ENCODE measurements at places on chromosomes 16 and 17.
A peak's percentile ranks its signal among the peaks of the same experiment; 100 is the strongest.

DNA sequence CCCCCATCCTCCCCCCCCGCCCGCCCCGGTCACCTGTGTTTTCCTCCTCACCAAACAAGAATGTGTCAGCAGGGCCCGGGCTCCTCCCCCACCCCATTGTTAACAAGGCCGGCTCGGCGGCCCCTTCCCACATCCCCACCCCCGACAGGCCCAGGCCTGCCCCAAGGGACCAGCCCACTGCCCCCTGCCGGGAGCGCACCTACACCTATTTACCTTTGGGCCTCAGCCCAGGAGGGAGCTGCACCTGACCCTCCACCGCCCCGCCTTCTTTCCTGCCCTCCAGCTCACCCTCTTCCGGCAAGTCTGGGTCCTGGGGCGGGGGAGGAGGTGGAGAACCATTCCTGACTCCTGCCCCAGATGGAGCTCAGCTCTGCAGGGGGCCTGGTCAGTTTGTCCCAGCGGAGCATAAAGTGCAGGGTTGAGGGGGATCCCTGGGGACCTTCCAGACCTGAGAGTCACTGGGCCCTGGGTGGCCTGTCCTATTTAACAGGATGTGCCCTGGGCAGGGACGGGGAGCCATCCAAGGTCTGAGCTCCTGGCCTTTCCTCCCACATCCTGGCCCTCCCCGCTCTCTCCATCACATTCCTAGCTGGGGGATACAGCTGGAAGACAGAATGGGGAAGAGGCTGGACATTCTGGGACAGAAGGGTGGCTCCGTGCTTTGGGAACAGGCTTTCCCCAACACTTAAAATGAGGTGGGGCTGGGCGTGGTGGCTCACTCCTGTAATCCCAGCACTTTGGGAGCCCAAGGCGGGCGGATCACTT, 8.3 kb downstream of the FOXJ1 start:
- no peak for DNase-seq

DNA sequence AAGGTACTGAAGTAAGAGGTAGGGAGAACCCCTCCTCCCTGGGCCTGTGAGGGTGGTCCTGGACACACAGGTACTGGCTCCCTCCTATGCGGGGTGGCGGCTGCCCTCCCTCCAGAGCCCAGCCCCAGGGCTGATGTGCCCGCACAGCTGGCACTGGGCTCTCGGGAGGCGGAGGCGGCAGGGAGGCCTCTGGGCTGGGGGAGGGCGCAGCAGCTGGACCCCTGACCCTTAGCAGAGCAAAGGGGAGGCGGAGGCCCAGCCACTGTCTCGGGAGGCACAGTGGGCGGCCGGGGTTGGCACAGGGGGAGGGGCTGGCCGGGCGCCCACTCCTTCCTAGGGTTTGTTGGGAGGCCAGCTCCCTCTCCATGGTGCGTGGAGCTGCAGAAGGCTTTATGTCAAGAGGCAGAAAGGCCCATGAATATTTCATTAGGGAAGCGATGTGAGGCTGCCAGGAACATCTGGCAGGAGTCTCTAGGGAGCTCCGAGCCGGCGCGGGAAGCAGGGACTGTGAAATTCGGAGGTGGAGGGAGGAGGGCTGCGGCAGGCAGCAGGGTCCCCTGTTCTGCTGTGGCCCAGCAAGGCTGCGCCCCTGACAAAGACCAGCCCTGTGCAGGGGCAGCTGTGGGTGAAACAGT, 44.1 kb upstream of the ACSF3 start:
- DNase-seq = no peak

GRCh38 chr17:13538841-13539411, 62.8 kb downstream of the HS3ST3A1 start:
- no peak for DNase-seq

DNA sequence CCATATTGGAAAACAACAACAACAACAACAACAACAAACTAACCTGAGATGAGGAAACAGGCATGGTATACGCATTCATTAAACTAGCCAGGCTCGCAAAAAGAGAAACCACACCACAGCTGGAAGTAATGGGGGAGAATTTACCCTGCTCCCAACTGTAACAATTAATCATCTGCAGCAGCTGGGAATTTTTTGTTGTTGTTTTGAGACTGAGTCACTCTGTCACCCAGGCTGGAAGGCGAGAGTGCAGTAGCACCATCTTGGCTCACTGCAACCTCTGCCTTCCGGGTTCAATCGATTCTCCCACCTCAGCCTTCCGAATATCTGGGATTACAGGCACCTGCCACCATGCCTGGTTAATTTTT, 16.3 kb downstream of the PRPSAP1 start:
- DNase-seq = no peak

- no peak for DNase-seq
Measured at GRCh38 chr17:34443619-34444469, 80.8 kb upstream of the CCL1 start.

GRCh38 chr16:30780549-30780948, 6.5 kb downstream of the ZNF629 start:
- no peak for DNase-seq

DNA sequence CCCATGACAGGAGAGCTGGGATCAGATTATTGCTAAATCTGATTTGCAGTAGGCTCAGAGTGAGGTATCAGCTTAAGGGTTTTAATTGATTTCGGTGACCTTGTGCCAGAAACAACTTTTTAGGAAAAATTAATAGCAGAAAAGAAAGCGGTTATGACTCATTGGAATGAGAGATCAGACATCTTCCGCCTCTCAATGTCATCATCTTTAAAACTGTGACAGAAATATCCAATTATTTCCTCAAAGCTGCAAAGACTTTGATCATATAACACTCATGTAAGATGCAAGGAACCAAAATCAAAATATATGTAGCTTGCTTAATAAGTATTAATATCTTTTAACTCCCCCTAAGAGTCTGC, 190.1 kb upstream of the FOXF1 start:
- no peak for DNase-seq

GRCh38 chr17:73126716-73127473, 34.4 kb upstream of the SLC39A11 start:
- DNase-seq = no peak

DNA sequence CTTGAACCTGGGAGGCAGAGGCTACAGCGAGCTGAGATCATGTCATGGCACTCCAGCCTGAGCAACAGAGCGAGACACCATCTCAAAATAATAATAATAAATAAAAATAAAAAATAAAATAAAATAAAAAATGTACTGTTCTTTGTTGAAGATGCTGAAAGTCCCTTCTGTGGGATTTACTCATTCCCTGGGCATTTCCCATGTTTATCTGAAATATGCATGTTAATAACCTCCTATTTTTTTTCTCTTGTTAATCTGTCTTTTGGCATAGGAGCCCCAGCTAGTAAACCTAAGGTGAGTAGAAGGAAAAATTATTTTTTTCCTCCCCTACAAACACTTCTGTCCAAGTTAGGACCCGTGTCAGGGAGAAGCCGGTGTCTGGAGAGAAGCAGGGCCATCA, 34.4 kb downstream of the TMEM92 start:
- no peak for DNase-seq

- DNase-seq = no peak
Measured at GRCh38 chr17:44915321-44915726, at the start of gene GFAP. TSS of gene GFAP (minus strand) at chr17:44915500. CDS start at chr17:44915486, 14 bp downstream.

DNA sequence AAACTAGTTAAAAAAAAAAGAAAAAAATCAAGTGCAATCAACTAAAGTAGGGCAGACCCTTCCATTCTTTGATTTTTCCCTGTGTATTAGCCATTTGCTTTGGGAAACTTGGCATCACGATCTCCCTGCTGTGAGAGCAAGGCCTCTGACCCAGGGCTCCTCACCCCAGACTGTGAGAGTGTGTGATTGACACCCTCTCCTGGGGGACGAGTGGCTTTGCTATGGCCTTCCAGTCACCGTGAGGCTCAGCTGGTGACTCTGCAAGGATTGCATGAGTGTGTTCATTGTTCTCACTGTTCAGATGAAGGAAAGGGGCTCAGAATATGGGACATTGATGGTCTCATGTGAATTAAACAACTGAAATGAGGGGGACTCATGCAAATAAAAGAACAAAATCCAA, 69.0 kb upstream of the BCAR1 start:
- DNase-seq = no peak

- no peak for DNase-seq
Measured at GRCh38 chr16:4654011-4654963, 29.7 kb downstream of the MGRN1 start.

DNA sequence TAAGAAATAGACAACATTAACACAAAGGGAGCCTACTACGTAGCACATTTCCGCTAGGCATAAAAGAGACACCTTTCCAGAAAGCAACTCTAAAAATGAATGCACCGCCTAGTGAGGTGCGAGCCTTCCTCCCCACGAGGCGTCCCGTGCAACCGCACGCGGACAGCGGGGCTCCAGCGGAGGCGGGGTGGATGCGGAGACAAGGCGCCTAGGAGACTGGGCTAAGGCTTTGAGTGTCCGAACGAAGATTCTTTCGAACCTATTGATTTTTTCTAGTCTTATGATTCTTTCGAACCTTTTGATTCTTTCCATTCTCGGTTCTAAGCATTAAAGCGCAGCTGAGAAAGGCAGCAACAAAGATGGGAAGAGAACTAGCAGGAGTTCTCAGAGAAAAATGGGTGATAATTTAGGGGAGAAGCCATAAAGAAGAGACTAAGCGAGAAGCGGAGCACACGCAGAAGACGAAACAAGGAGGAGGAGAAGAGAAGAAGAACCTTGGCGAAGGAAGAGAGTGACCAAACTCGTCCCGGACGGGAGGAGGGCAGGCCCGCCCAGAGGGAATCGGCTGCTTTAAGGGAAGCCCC, 394 bp upstream of the CPD start:
- DNase-seq = peak; percentile 35

GRCh38 chr17:75151930-75152329, 2.4 kb downstream of the JPT1 start:
- DNase-seq = no peak

GRCh38 chr17:14442798-14443528, 142.1 kb downstream of the HS3ST3B1 start:
- DNase-seq = no peak

- no peak for DNase-seq
Measured at GRCh38 chr16:49469930-49470451, 96.4 kb downstream of the C16orf78 start.

DNA sequence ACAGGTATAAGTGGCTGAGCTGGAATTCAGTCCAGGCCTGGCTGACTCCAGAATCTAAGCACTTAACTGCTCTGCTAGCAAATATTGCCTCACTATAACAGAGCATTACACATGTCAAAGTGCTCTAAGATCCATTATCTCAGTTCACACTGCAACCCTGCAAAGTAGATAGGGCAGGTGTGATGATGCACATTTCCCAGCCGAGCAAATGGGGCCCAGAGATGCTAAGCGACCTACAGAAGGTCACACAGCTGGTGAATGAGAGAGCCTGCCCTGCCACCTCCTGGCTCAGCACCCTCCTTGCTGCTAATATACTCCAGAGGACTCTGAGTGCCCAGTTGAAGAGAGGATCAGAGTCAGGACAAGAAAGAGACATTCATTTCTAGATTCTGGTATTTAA, 73.6 kb upstream of the CCL1 start:
- no peak for DNase-seq

DNA sequence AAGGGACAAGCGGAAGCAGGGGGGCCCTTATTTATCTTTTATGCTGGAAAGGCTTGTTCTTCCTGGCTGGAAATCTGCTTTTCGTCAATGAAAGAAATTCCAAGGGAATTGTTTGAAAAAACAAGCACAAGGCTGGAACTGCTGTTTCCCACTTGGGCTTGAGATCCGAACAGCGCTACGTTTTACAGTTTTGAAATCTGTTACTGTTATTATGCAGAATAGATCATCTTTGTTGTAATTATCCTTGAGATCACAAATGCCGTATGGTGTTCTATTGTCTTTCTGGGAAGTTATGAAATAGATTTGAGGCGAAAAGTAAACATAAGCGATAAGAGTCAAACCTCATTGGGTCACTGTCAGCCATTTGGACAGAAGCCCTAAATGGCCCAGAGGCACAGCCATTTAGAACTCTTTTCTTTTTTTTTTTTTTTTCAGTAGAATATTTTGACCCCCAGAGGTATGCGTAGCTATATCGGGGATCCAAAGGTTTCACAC, 223.3 kb downstream of the IRX3 start:
- no peak for DNase-seq

GRCh38 chr17:62703261-62703775, 75.8 kb downstream of the MRC2 start:
- DNase-seq = no peak

DNA sequence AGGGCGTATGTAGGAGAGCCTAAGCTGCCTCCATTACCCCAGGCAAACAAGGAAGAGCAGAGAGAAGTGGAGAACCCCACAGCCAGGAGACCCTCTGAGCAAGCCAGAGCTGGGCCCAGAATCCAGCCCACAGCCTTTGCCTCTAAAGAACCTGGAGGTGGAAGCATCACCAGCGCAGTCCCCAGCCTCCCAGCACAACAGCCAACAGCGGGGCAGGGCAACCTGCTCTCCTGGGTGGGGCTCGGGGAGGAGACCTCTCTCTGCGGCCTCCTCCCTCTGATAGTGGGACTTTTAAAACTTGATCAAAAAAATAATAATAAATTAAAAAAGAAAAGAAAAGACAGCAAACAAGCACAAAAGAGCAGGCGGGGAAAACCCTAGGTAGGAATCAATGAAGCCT, 45.9 kb downstream of the AXIN2 start:
- DNase-seq = no peak

- DNase-seq = no peak
Measured at GRCh38 chr17:21453144-21453898, 77.2 kb downstream of the KCNJ12 start.

DNA sequence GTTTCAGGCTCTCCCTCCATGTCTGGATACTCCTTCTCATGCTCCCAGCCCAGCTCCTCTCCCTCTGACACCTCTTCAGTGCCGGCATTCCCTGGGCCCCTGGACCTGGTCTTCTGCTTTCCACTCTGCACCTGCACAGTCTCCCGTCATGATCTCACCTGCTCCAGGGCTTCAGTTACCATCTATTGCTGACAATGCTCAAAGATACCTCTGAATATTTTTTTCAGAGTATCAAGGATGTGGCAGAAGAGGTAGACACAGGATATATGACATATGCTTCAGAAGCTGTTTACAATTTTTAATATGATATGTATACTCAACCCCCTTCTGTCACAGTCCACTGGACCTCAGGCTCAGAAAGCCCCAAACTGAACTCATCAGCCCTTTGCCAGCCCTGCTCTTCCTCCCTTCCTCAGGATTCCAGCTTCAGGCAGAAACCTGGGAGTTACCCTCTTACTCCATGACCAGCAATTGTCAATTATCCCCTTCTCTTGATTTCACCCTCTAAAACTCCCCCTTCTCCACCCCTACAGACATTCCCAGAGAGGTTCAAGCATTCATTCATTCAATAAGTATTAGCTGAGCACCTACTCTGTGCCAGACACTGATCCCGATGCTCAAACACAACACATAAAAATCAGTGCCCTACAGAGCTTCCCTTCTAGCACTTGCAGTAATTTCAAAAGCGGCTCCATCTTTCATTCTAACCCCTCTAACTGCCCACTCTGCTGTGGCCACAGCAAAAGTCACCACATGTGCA, 7.8 kb upstream of the MLLT6 start:
- DNase-seq = no peak

DNA sequence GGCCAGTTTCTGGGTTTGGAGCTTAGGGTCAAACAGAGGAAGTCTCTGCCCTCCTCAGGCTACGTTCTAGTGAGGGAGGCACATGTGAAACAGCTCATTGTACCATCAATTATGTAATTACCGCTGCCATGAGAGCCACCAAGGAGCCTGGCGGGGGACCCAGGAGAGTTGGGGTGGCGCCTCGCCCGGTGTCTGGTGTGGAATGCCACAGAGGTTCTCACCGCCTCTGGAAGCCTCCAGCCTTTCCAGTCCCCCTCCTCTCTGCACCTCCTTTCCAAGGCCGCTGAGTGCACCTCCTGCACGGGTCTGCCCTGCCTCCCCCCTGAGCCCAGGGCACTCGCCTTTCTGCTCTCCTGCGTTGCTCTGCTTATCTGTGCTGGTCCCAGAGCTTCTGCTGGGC, 51.4 kb downstream of the SREBF1 start:
- no peak for DNase-seq

GRCh38 chr17:16398270-16399267, 16.8 kb upstream of the TRPV2 start:
- no peak for DNase-seq

Measured in activated T-cell treated with anti-CD3 and anti-CD28 coated beads for 1 hour (primary cell).